ENCODE measurements at places on chromosomes 4 and X.

DNA sequence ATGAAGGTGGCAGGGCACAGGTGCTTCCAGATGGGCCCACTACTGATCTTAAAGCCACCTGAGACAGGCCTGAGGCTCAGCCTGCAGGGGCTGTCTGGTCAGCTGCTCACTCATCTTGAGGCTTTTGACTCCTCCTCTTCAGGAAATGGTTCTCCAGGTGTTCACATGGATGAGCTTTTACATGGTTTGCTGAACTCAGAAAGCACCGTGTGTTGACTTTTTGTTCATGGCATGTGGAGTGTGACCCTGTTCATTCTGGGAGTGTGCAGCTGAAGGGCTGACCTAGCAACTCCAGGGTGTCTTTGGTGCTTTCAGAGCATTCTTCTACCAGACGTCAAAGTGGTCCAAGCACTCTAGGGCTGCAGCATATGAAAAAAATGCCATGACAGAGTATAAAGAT lies 111.1 kb downstream of the CCNG2 start:
- DNase-seq: no peak

DNA sequence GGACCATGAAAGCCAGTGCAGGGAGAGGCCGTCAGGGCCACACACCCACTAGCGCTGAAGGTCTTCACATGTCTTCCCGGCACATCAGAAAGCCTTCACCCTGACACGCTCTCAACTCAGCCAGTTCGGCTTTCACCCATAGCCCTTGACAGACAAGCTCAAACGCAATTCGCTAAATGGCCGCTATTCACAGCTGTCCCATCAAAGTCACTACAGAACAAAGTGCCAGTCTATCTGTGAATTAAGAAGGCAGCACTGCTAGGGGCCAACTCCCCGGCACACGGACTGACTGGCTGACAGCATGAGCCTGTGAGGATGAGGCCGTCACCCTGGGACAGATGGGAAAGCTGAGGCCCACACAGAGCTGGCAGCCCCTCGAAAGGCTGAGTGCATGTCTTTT lies 45.7 kb downstream of the ACOX3 start:
- peak; percentile 72 for DNase-seq

GRCh38 chr4:1196421-1197183 lies 24.2 kb upstream of the SPON2 start:
- no peak for DNase-seq

DNA sequence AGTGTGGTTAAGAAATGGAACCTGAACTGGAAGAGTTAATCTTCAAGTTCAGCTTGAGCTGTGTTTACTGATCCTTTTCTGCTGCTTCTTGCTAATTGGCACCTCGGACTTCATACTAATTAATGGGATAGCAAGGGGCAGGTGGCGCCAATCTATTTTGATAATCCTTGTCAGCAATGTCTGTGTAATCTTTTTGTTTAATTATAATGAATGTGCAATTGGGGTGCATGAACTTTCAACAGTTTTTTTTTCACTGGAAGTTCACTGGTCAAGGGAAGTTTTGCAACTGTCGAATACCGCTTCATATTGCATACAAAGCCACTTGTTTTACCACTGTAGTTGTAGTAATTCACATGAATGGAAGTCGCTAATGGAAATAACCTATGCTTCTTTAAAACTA lies 261.0 kb downstream of the BMPR1B start:
- no peak for DNase-seq

- no peak for DNase-seq
Observed at GRCh38 chr4:3791256-3791655, 25.1 kb downstream of the ADRA2C start.

GRCh38 chr4:116501954-116502353 lies 583.4 kb downstream of the TRAM1L1 start:
- DNase-seq: no peak

GRCh38 chr4:58261526-58261925 lies 1151.3 kb upstream of the IGFBP7 start:
- no peak for DNase-seq

DNA sequence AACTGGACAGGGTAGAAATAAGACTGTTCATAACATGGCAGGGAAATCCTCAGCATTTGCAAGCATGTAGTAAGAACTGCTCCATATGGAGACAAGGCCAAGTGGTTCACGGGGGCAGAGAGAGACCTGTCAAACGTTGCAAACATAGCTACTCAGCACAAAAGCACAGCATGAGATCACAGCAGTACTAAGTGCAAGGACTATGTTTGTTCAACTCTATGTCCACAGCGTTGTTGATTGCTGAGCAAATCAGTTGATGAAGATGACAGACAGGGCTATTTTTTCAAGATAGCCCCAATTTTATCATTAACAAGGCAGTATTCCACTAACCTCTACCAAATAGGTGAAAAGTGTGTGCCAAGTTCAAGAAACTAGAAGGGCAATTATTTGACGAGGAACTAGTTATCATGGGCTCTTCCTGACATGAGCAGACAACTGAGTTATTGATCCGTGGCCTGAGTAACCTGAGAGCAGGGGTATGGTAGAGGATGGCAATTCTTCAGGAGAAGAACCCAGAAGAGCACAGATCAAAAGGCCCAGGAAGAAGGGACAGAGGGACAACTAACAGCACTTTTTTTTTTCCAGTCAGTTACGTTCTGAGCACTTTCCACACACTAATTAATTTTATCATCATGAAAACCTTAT lies 57.4 kb downstream of the SPOCK3 start:
- no peak for DNase-seq

GRCh38 chr4:53767482-53767881 lies 176.2 kb upstream of the LNX1 start:
- no peak for DNase-seq
